ENCODE measurements at places on chromosomes 7 and 10.
A peak's percentile ranks its signal among the peaks of the same experiment; 100 is the strongest.

GRCh38 chr10:29099001-29099400, 189.9 kb upstream of the LYZL1 start:
- DNase-seq: no peak

- DNase-seq: no peak
Measured at GRCh38 chr10:110857265-110858171, 14.2 kb upstream of the PDCD4 start.

GRCh38 chr7:1087952-1088920, at the start of gene GPER1:
GPER1 (plus strand) TSS chr7:1088113; CDS start chr7:1091729, 3,616 bp downstream.
- DNase-seq: no peak

DNA sequence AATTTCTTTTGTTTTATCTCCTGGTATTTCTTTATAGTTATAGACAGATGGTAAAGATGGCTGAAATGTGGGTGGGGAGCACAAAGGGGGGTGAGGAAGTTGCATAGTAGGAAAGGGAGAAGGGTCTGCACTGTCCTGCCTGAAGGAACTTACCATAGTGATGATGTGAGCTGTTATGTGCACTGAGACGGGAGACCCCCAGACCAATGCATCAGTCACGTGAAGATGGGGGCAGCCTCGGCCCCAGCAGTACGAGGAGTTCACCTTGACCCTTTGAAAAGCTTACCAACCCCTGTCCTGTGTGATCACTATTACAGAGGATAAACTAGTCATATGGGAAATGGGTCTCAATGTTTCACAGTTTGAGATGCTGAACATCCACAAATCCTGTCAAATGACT, 316.3 kb downstream of the TNS3 start:
- no peak for DNase-seq

DNA sequence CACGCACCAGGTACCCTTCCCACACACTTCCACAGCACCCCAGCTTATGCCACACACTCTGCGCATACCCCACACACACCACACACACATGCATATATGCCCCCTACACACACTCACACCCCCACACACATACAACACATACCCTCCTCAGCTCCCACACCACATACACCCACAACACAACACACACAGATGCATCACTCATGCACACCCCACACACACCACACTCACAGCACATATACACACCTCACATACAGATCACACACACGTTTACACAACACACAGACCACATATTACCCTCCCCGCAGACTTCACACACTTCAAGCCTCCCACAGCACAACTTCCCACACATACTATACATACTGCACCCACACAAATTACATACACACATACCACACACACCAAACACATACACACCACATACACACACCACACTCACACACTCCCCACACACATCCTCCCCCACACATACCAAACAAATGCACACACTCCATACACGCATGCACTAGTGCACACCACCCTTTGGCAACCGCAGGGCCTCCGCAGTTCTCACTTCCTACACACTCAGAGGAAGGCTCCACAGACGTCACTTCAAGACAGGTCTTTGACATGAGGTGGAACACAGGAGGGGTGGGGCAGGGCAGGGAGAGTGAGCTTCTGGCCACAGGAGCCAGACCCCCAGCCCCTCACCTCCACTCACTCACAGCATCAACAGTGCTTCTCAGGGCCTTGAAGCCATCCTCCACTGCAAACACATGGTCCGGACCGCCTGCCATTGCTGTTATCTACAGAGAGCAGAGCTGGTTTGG, 18.5 kb upstream of the ANTXRL start:
- peak; percentile 27 for DNase-seq

GRCh38 chr10:102652170-102652916, 8.1 kb downstream of the TRIM8 start:
- no peak for DNase-seq

Data from activated naive CD4-positive, alpha-beta T cell (primary cell).